ENCODE measurements at places on chromosomes 12 and 14.

GRCh38 chr14:81416194-81416952, 16.2 kb upstream of the STON2 start:
- no peak for DNase-seq

GRCh38 chr12:49054524-49054923, 6.1 kb downstream of the KMT2D start:
- DNase-seq = no peak

DNA sequence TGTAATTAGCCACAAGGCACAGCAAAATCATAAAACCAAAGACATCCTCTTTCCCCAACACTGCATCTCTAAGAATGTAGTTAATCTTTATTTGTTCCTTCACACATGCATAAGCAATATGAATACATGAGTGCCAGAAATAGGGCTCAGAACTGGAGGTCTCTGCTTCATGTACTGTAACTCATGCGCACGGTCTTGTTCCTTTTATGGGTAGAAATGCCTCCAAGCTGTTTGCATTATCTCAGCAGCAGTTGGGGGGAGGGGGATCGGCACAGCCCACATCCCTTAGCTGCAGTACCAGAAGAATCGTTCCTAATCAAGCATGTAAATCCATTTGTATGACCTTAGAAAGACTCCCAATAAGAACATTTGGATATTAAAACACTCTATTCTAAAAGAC, 20.0 kb downstream of the RHOJ start:
- DNase-seq = no peak

- DNase-seq = no peak
Observed at GRCh38 chr12:100862676-100863075, 68.1 kb downstream of the ANO4 start.

GRCh38 chr14:26216786-26217185, 381.0 kb downstream of the NOVA1 start:
- DNase-seq = no peak

DNA sequence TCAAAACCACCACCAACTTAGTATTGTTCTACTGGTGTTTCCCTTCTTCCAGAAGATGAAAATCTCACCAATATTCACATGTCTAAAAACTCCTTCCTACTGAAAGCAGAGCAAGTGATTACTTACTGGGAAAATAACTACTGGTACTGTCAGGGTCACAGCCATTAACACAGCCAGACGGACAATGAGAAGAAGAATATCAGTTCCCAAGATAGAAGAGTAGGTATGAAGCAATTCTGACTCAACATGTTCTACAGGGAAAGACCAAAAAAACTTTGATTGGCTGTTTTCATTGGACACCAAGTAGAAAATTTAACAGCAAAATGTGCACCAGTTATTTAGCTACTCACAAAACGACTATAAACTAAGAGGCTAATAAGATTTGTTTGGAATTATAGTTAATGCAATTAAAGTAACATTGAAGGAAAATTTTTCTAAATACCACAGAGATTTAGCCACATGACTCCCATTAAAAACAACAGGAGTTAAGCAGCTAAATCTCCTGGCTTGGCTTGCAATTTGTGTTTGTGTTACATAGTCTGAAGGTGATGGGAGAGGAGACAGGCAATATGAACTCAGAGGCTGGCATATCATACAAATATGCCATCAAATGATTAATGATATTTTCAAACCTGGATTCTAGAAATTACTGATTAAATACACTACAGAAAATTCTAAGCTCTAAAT, 9.5 kb downstream of the SLC38A2 start:
- no peak for DNase-seq

DNA sequence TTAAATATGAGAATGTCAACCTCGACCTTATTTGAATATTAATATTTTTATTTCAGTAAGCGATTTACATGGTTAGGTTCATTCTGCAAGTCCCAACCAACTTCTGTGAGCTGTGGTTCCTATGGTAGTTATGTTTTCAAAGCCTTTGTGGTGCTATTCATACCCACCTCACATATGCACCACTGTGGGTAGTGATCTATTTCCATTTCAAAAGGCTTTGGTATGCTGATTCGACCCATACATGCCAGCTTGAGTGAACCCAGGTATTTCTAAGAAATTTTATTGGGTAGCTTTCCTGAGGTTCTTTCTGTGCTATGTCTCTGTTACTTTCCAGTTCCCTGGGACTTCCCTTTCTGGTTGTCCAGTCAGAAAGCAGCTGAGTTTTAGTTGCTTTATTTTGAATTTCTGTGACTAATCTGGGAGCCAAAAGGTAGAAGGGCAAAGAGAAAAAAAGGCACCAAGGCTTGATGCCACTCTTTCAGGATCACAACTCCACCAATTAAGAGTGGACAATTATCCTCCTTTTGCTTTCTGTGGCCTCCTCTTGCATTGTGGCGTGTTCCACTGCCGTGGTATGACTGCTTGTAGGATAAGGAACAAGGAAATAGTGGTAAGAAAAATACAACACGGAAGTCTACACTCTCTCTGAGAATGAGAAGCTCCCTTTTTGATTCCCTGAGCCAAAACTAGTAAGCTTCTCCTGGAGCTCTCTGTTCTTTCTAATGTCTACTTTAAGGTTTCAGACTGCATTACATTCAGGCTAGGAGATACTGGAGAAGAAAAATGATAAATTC, 729.1 kb downstream of the NOVA1 start:
- DNase-seq = no peak
